ENCODE measurements at places on chromosomes 4 and X. TPM values are rescaled to one million over a fixed set of nuclear protein-coding genes. Genes with fewer than 3 reads are reported as not detected.

DNA sequence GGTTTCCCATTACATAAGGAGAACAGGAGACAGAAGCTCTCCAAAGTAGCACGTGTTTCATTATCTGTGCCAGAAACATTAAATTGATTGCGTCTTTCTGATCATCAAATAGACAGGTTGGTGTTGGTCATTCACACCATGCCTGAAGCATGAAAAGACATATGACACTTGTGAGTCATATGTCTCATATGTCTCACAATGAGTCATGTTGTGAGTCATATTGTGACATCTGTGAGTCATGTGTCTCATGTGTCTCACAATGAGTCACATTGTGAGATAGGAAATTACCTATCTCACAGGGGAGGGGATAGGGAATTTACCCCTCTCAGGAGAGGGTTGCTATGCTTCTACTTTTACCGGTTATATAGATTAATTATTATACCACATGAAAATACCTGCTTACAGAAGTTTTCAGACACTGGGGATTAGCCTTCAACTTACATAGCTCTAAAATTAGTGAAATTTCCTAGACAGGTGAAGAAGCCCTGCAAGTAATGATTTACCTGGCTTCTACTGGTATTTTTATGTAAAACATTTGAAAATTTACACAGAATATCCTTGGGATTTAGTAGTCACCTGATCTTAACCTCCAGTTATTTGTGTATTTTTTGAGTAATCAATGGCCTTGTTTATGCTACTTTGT lies 80.8 kb downstream of the NPFFR2 start:
- peaks cover 28% of the 10 kb centered on the region for H3K4me1 ChIP-seq
- DNase-seq = no peak
- no peak overlapping the region for H3K4me3 ChIP-seq
- no peaks in the 10 kb centered on the region for H3K27me3 ChIP-seq
- H3K36me3 ChIP-seq = no peaks in the 10 kb centered on the region
- H3K27ac ChIP-seq = peak overlapping the region; percentile 63

Gene ZNF182
- total RNA-seq = 3.9 TPM

- H3K4me1 ChIP-seq = no peaks in the 10 kb centered on the region
- no peaks in the 10 kb centered on the region for H3K36me3 ChIP-seq
- H3K27ac ChIP-seq = no peak overlapping the region
- H3K4me3 ChIP-seq = no peak overlapping the region
- DNase-seq = no peak
These were observed 79.2 kb downstream of the GRIA3 start for GRCh38 chrX:123263270-123263669.

- no peaks in the 10 kb centered on the region for H3K4me1 ChIP-seq
- H3K4me3 ChIP-seq = no peak overlapping the region
- DNase-seq = no peak
- H3K36me3 ChIP-seq = no peaks in the 10 kb centered on the region
- no peak overlapping the region for H3K27ac ChIP-seq
These were observed 31.8 kb upstream of the AGA start for GRCh38 chr4:177473991-177474390.

Gene RNF212
- not detected for total RNA-seq

- no peaks in the 10 kb centered on the region for H3K4me1 ChIP-seq
- no peaks in the 10 kb centered on the region for H3K36me3 ChIP-seq
- no peak overlapping the region for H3K27ac ChIP-seq
- no peak for DNase-seq
These were observed 14.0 kb downstream of the SOD3 start for GRCh38 chr4:24809376-24809775.

- H3K27ac ChIP-seq = no peak overlapping the region
- no peak overlapping the region for H3K4me3 ChIP-seq
- no peak for DNase-seq
These were observed 24.1 kb downstream of the CT45A1 start for GRCh38 chrX:135737366-135738071.

GRCh38 chr4:185852961-185853360 lies 41.0 kb upstream of the SORBS2 start:
- no peaks in the 10 kb centered on the region for H3K36me3 ChIP-seq
- peaks cover 2% of the 10 kb centered on the region for H3K4me1 ChIP-seq
- H3K4me3 ChIP-seq = no peak overlapping the region
- no peaks in the 10 kb centered on the region for H3K27me3 ChIP-seq
- no peak overlapping the region for H3K27ac ChIP-seq

Data from Caco-2 (cell line).